Brain microvascular endothelial cell (primary cell): ENCODE measurements at places on chromosomes 1 and 21.

- no peak for DNase-seq
These were observed 58.1 kb downstream of the PTP4A2 start for GRCh38 chr1:31879981-31880608.

- DNase-seq: no peak
These were observed 39.6 kb downstream of the ASPM start for GRCh38 chr1:197106869-197107268.

- DNase-seq: no peak
These were observed 529.2 kb downstream of the USP25 start for GRCh38 chr21:16258844-16259611.

GRCh38 chr1:175520186-175520585 is 223.2 kb downstream of the TNR start:
- DNase-seq: no peak

GRCh38 chr1:15005116-15005515 is 148.4 kb upstream of the TMEM51 start:
- DNase-seq: no peak

- DNase-seq: peak; percentile 29
These were observed 22.6 kb downstream of the ETNK2 start for GRCh38 chr1:204128964-204129896.

- no peak for DNase-seq
These were observed 105.8 kb downstream of the MRPL39 start for GRCh38 chr21:25501462-25501861.

GRCh38 chr1:112618114-112618720 is 724 bp downstream of the ST7L start:
- peak; percentile 34 for DNase-seq

DNA sequence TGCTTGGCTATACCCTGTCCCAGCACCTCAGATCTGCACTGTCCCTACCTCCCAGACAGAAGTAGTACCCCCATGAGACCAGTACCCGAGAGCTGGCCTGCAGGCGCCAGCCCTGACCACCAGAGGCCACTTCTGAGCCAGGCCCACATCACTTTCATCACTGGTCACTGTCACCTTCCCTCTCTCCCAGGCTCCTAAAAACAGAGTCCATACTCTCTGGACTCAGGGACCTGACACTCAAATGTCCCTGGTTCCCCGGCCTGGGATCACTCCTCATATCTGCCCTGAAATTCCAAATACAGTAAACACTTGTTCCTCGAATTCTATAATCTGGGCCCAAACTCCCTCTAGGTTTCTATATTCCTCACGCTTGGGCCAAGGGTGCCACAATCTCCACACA is 18.7 kb downstream of the TMEM53 start:
- DNase-seq: no peak

GRCh38 chr1:108639899-108640560 is 20.9 kb downstream of the HENMT1 start:
- DNase-seq: no peak

DNA sequence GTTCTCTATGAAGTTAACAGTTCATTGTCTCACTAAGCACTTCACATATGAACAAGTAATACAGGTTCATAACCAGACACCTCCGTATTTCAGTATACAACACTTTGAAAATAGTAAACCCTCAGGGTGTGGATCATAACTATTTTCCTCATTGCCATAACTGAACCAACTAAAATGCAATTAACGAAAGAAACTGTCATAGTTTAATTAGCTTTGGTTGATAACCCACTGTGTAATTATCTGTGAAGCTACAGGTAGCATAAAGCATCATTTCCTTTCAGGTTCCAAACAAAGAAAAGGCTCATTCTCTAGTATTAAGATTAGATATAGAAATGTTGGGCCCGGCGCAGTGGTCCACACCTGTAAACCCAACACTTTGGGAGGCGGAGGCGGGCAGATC is 58.5 kb downstream of the EIF4G3 start:
- no peak for DNase-seq

- DNase-seq: peak; percentile 52
These were observed 10.5 kb upstream of the RNPC3 start for GRCh38 chr1:103514920-103515503.

DNA sequence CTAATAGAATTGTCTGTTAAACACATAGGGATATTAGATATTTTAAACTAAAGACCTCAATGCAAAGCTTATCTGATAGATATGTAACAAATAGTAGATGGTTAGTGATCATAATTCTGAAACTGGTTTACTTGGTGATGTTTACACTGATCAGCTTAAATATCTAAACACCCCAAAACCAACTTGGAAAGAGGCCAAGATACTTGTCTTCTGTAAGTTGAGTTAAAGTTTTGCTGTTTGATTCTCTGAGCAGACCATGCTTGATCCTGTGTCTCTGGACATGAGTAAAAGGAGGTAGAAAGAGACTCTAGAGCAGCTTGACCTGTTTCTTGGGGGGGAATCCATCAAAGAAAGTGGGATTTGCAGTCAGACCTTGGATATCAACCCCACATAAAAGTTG is 107.5 kb downstream of the NEK7 start:
- no peak for DNase-seq

- DNase-seq: peak; percentile 40
These were observed at the start of gene ZBTB8A for GRCh38 chr1:32538887-32539583. ZBTB8A (plus strand) TSS chr1:32539427; CDS start chr1:32592932, 53,505 bp downstream.

DNA sequence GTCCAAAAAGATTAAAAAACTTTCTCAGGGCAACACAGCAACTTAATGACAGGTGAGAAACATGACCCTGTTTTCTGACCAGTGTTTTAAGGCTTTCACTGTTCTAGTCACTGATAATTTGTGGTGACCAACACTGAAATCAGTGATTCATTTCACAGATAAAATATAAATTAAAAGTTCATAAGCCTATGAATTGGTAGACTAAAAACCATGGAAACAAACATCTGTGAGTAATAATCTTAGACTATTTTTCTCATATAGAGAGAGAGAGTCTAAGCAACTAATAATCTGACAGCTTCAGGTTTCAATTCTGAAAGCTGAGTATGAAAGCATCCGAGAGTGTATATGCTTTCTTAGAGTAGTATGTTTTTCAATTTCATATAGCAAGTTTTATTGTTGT is 536.9 kb downstream of the ADGRL2 start:
- DNase-seq: no peak

GRCh38 chr21:28548291-28548690 is 444.4 kb downstream of the LTN1 start:
- DNase-seq: no peak

DNA sequence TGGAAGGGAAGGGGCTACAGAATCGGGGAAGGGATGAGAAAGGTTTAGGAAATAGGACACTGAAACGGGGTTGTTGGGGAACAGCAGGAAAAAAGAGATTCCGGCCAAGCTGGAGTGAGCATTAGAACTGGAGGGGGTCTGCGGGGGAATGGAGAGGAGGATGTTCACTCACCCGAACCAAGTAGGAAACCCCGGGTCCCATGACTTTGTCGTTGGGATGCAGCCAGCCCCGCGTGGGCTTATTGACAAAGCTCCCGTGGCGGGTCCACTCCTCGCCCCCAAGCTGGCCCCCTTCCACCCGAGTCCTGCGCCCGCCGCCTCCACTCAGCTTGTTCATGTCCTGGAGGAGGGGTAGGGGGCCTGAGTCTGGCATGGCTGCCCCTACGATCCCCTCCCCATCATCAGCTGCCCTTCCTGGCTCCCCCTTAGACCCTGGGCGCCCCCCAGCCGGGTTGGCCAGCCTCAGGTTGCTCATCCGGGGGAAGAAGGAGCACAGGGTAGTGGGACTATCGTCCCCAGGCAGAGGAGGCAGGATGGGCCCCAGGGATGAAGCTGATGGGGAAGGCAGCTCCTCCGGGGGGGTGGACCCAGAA is 591 bp downstream of the SHC1 start:
- DNase-seq: no peak

- DNase-seq: no peak
These were observed 9.3 kb upstream of the MARCKSL1 start for GRCh38 chr1:32345289-32345827.

DNA sequence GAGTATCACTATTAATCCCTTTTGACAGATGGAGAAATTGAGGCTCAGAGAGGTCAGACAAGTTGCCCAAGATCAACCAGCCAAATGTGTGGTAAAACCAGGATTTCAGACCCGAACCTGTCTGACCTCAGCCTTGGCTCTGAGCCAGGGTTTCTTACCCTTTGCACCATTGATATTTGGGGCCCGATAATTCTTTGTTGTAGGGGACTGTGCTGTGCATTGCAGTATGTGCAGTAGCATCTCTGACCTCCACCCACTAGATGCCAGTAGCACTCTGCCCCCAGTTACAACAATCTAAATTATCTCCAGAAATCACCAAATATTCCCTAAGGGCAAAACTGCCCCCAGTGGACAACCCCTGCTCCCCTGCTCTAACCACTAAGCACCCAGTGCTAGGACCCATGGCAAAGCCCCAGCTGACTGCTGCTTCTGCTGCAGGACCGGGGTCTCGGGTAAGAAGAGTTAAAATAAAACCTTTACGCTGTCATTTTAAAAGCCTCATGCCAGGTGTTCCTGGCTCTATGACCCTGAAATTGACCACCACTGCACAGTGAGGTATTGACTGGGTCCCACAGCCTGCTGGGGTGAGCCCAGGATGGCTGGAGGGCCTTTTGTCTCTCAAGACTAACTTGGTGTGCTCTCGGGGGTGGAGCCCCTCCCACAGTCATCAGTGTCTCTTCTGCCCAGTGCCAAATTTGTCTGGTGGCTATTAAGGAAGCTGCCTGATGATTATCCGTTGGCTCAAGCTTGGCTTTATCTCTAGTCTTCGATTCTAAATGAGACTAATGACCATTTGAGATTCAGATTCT is 5.6 kb upstream of the MAN1C1 start:
- no peak for DNase-seq

GRCh38 chr1:61426254-61426653 is 298.7 kb downstream of the TM2D1 start:
- no peak for DNase-seq

- DNase-seq: no peak
These were observed 244.9 kb upstream of the NRIP1 start for GRCh38 chr21:15309721-15310120.

GRCh38 chr1:71157151-71157550 is 76.3 kb upstream of the ZRANB2 start:
- DNase-seq: no peak

GRCh38 chr1:84259376-84259775 is 42.1 kb upstream of the SAMD13 start:
- no peak for DNase-seq

DNA sequence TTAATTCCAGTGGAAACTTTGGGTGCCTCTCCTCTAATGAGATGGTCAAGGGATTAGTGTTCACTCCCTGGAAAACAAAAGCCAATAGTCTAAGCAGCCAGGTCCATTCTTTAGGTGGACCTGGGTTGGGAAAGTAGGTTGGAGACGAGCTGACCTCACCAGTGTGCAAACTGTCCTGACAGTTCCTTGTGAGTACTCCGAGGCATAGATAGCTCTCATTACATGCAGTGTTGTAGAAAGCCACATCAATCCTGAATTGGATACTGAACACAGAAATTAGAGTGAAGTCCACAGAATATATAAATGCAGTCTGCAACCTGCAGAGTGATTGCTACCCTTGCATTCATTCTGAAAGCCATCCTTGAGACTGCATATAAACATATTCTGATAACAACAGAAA is 675.1 kb upstream of the CXADR start:
- no peak for DNase-seq

DNA sequence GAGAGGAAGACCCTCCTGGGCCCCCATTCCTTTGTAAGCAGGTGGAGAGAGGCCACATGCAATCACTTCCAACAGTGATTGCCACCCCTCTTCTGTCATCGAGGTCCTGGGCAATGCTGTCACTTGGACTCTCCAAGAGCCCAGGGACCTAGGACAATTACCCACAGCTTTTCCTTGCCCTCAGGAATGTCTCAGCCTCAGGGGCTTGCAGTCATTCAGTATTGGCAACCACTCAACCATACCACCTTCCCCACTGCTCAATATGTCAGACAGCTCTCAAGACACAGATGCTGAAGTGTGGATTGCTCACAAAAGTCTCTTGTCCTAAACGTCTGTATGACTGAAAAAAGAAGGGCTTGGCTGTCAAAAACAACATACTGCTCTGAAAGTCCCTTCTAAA is 87.8 kb downstream of the PTPN14 start:
- DNase-seq: no peak
